CD4-positive, alpha-beta T cell treated with Interleukin-6 at 100 ng/mL for 8 hours (primary cell): ENCODE measurements at places on chromosomes 5 and 9.
A peak's percentile ranks its signal among the peaks of the same experiment; 100 is the strongest.

- no peak for DNase-seq
Measured at GRCh38 chr5:142325725-142326479, 1.1 kb upstream of the SPRY4 start.

GRCh38 chr5:38601133-38601862 lies 44.9 kb upstream of the LIFR start:
- DNase-seq, result no peak

GRCh38 chr5:82493221-82493620 lies 215.1 kb upstream of the RPS23 start:
- DNase-seq, result no peak

DNA sequence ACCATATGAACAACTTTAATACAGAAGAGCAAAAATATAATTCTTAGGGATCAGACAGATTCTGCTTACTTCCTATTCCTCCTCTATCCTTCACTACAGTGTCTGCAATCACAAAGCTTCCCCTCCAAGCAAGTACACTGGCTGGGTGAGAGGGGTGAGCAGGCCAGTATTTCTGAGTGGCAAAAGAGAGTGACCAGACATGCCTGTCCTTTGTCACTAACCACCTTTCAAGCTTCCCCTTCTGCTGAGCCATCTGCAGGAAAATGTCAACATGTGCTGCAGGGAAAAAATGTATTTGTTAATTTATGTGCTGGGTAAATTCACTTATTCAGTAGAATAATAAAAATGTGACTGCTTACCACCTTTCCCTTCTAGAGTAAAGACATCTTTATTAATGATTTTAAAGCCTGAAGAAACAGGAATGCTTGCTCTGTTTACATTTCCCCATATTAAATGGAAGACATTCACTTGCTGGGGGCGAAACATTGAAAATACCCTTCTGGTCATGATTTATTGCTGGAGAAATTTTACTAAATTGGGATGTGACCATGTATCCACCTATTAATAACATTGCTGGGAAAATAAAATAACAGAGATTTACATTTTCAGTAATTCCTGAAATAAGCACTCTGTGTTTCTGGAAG lies 84.9 kb downstream of the SPOCK1 start:
- DNase-seq, result no peak

GRCh38 chr5:104199771-104200170 lies 637.2 kb upstream of the NUDT12 start:
- no peak for DNase-seq

GRCh38 chr5:96928931-96929708 lies 6.8 kb upstream of the LNPEP start:
- DNase-seq, result no peak

DNA sequence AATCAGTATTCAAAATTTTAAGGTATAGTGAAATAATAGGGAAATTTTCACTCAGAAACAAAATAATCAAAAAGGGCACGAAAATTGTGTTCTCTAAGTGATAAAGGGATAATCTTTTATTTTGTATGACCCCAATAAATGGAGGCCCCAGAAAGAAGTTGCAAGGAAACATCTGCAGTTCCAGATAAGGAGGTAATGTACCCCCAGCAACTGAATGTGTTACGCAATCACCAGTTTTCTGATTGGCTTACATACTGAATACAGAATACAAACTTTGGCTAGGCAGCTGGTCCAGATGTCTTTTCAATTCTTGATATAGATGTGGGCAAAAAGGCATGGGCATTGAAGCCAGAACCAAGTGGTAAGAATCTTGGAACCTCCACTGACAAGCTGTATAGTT lies 1.7 kb upstream of the TOPORS start:
- DNase-seq, result no peak

- DNase-seq, result no peak
Measured at GRCh38 chr5:176673651-176674583, 26.6 kb downstream of the TSPAN17 start.

DNA sequence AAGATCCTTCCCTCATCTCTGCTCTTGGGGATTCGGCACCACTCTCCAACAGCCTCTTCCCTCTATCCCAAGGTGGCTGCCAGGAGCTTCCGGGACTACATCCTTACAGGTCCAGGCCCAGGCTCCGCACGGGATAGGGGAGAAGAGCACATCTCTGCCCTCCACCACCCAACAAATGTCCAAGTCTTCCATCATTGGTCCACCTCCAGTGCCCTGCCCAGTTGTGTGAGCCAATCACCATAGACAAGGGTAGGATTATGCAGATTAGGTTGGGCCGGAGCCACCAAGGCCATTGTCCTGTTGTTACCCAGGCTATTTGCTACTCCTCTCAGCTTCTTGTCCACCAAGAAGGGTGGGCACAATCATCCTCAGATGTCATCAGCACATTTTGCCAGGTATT lies 9.1 kb downstream of the UNC5A start:
- no peak for DNase-seq

- DNase-seq, result peak; percentile 19
Measured at GRCh38 chr5:76401801-76402250, 1.3 kb upstream of the IQGAP2 start.

DNA sequence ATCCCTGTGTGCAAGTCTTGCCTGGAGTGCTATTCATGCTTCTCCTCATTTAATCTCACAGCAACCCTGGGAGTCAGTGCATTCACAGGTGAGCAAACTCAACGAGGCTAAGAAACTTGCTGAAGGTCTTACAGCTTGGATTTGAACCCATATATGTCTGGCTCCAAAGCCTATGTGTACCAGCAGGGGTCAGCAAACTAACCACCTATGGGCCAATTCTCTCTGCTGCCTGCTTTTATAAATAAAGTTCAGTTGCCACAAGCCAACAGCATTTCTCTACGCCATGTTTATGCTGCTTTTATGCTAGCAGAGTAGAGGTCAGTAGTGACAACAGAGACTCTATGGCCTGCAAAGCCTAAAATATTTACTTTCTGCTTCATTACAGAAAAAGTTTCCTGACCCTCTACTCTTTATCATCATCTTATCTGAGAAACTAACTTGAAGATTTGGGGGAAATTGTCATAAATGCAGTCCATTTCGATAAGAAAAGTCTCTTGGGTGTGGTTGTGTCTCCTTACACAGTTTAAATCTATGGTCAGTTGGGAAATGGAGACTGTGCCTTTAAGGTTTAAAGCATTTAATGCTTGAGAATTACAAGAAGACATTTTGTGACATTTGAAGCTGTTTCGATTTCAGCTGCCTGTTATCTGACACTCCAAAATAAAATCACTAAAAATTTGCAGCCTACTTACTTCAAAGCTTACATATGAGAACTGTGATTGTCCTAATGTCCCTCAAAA lies 137.7 kb downstream of the PRELID2 start:
- DNase-seq, result no peak

DNA sequence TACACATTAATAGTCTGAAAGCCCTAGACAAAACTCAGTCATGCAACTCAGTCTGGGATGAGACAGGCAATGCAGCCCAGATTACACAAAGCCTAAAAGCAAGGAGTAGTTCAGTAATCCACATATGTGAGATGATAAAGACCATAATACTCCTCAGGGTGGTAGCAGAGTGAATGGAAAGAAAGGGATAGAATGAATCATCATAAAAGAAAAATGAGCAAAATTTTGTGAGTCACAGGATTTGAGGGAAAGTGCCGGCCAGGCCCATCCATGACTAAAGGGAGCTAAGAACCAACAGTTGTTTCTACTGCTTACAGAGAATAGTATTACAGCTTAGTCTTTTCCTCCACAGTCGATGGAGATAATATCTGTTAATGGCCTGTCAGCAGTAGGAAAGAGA lies 90.0 kb upstream of the POU5F2 start:
- DNase-seq, result no peak

DNA sequence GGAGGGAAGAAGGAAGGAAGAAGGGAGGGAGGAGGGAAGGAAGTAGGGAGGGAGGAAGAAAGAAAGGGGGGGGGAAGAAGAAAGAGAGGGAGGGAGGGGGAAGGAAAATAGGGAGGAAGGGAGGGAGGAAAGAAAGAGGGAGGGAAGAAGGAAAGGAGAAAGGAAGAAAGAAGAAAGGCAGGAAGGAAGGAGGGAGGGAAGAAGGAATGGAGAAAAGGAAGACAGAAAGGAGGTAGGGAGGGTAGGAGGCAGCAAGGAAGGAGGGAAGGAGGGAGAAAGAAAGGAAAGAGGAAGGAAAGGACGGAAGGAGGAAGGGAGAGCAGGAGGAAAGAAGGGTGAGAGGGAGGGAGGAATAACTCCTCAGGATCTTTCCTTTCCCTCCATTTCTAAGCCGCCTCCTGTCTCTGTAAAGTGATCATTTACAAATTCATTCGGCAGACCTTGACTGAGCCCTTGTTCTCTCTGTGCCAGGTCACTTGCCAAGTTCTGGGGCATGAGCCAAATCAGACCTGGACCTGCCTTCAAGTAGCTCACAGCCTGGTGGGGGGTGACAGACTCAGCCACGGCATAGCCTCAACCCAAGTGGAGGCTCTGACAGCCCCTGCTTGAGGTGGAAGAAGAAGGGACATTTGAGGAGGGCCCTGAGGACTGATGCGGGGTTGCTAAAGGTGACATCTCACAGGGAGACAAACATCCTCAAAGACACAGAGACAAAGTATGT lies 69.0 kb upstream of the HRH2 start:
- no peak for DNase-seq

- DNase-seq, result no peak
Measured at GRCh38 chr9:101480386-101480785, 44.8 kb upstream of the ALDOB start.

- no peak for DNase-seq
Measured at GRCh38 chr5:139125991-139126390, 72.2 kb downstream of the SIL1 start.

DNA sequence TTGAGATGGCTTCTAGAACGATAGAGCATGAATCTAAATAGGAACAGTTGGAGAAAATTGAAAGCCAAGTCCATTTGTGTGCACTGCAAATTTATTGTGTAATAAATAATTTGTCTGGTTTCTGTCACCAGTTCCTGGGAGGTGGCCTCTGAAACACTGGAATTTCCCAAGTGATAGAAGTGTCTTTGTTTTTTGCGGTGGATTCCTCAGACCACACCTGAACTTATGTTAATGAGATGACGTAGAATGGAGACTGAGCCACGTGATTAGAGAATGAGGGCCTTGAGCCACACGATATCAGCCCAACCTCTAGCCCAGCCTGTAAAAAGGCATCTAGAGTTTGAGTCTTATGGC lies 105.1 kb downstream of the MSX2 start:
- no peak for DNase-seq

- DNase-seq, result no peak
Measured at GRCh38 chr9:93071464-93071863, 13.0 kb downstream of the SUSD3 start.

GRCh38 chr5:65184780-65185179 lies 296.9 kb downstream of the ADAMTS6 start:
- DNase-seq, result no peak

DNA sequence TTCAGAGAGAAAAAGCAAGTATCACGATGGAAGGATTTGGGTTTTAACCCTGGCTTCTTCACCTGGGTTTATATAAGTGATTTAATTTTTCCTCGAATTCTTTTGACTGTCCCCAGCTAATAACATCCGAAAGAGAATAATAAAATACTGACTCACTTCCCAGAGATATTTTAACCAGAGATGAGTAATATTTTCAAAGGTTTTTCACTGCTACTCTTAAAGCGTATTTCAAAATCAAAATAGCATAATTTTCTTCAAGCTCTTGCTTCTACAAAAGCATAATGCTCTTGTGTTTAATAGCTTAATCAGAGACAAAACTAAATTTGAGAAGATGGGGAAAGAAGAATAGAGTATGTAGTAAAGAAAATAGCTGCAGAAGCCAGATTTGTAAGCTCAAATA lies 215.2 kb upstream of the PTGER4 start:
- DNase-seq, result no peak

- no peak for DNase-seq
Measured at GRCh38 chr5:65893749-65894430, 32.5 kb upstream of the ERBIN start.

DNA sequence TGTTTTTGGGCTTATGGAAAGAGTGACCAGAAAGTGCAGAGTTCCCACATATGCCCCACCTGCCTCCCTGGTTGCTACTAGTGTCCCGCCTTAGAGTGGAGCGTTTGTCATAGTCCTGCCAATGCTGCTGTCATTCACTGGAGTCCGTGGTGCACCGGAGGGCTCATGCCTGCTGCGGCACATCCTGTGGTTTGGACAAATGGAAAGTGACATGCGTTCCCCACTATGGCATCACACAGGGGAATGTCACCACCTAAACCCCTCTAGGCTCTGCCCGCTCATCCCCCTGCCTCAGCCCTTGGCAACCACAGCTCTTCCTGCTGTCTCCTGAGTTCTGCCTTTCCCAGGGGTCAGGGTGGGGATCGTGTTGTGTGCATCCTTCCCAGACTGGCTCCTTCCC lies 29.2 kb downstream of the IRX4 start:
- no peak for DNase-seq

DNA sequence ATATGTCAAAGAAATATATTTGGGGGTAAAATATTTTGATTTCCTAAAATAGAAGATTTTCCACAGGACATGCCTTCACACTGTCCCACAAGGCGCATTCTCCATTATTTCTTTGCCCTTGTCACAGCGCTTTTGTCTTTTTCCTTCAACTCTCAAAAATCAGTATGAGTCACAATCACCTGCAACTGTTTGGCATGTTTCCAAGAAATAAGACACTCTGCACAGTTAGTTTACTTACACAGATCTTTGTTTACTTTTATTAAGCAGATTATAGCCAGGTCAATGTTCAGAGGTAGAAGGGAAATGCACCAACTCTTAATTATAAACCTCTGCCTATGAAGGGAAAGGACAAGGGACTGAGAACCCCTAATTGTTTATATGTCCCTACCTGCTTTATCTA lies 9.5 kb downstream of the CEMIP2 start:
- DNase-seq, result peak; percentile 27

DNA sequence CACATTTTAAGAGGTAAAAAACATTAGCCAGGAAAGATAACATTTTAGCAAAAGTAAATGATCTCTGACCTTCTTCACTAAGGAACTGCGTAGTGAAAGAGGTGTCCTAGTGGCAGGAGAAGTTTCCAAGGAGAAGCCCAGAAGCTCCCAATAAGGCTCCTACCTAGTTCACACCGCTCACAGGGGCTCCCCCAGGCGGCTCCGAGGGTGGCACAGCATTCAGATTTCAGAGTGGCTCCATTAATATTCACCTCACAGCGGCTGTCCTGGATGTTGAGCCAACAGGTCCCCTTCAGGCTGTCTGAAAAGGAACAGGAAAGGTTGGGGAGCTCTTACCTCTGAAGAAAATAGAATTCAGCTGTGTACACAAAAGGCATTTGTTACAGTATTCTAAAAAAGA lies 187.3 kb downstream of the FBN2 start:
- DNase-seq, result no peak

DNA sequence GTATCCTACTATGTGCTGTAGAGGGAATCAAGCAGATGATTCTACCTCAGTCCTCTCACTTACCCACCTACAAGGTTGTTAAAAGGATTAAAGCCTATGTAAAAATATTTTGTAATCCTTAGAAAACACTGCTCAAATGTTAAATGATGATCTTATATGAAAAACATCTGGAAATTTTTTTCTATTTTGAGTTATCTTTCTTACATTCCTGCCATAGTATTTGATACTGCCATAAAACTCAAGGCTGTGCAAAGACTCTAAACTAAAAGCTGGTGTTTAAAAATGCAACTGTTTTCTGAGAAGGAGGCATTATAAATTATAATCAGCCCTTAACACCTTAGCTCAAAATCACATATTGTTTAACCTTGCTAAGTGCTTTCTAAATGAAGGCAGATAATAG lies 474.2 kb downstream of the PRELID2 start:
- DNase-seq, result no peak
